ENCODE measurements at places on chromosomes 6 and 20. TPM values are rescaled to one million over a fixed set of nuclear protein-coding genes. Genes with fewer than 3 reads are reported as not detected.

PBOV1 gene
- not detected for total RNA-seq

PTK7 gene
- 49.7 TPM for total RNA-seq

RTF2 gene
- 67.2 TPM for total RNA-seq

SMOC2 gene
- total RNA-seq: 0.73 TPM

DNA sequence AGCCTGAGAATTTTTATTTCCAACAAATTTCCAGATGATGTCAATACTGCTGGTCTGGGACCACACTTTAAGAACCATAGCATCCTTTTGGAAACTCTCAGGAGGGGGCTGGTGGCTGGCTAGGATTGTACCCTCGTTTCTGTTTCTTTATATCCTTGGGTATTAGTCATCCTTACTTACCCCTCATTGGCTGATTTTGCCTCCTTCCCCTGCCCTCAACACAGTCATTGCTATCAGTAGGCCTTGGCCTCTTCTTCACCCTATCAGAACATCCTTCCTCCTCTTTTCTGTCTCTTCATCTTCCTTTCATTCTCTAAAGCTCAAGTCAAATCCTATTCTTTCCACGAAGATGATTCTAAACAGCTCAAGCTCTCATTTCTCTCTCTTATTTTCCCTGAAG lies 148.5 kb downstream of the ELOVL4 start:
- H3K4me3 ChIP-seq: no peak overlapping the region
- H3K27me3 ChIP-seq: no peaks in the 10 kb centered on the region
- H3K27ac ChIP-seq: no peak overlapping the region
- no peaks in the 10 kb centered on the region for H3K4me1 ChIP-seq
- no peaks in the 10 kb centered on the region for H3K36me3 ChIP-seq
- no peak for DNase-seq

- H3K4me1 ChIP-seq: peaks cover 96% of the 10 kb centered on the region
- H3K27ac ChIP-seq: peak overlapping the region; percentile 60
- no peaks in the 10 kb centered on the region for H3K27me3 ChIP-seq
- no peak for DNase-seq
Observed at GRCh38 chr6:47496935-47497579, 19.5 kb downstream of the CD2AP start.

DNA sequence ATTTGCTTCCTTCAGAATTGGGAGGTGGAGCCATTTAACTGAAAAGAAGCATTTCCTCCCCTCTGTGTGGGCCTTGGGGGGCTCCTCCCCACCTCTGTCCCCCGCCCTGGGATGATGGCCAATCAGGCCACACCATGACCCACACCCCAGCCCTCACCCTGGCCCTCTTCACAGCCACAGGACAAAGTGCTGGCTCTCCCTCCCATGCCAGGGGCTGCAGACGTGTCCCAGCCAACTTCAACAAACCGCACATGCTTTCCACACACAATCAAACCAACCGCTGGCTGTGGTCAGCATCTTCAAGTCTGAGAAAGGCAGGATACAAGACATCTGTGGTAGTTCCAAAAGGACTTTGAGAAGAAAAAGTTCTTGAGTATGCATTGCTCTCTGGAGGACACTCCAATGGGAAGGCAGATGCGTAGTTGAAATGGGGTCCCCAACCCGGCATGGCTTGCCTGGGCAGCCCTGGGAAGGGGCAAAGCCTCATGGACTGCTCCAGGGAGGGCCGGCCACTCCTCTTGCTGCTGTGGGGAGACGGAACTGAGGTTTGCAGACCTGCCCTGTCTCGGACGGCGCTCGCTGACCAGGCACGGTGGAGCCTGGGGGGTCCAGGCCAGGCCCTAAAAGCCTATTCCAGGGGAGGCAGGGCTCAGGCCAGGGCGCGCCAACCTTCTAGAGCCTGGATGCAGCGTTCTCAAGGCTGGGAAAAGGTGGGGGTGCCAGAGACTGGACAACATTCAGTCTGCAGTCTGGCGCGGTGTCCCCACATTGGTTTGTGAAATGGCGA lies 12.2 kb downstream of the TTLL2 start:
- no peaks in the 10 kb centered on the region for H3K36me3 ChIP-seq
- no peak overlapping the region for H3K27ac ChIP-seq
- no peaks in the 10 kb centered on the region for H3K27me3 ChIP-seq
- H3K4me1 ChIP-seq: no peaks in the 10 kb centered on the region
- no peak overlapping the region for H3K4me3 ChIP-seq

- no peak overlapping the region for H3K4me3 ChIP-seq
- H3K4me1 ChIP-seq: no peaks in the 10 kb centered on the region
- DNase-seq: no peak
Observed at GRCh38 chr6:144619966-144620365, 334.8 kb downstream of the UTRN start.

GRCh38 chr6:56532766-56533551 lies 109.7 kb downstream of the DST start:
- DNase-seq: no peak
- peaks cover 11% of the 10 kb centered on the region for H3K4me1 ChIP-seq
- no peak overlapping the region for H3K4me3 ChIP-seq
- H3K27me3 ChIP-seq: no peaks in the 10 kb centered on the region
- H3K27ac ChIP-seq: no peak overlapping the region

DNA sequence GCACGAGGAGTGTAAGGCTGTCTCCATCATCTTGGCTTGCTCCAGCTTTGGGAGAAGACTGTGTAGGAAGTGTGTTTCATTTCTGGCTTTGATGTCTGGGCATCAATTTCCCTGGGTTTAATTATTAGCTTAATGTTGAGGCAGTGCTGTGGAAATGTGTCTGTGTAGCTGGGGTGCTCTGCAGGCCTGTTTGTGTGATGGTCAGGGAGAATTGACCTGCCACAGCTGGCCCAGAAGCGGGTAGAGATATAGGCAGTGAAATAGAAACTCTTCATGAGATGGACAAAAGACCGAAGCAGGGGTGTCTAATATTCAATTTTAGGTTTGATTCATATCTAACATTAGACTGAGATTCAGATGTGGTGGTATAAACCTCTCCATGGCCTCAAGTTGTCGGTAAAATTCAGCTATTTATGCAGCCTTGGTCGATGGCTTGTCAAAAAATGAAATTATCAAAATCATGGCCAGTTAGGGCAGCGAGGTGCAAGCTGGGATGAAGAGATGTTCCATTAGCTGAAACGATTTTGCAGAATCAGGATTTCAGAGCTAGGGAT lies 95.3 kb upstream of the SNX9 start:
- no peaks in the 10 kb centered on the region for H3K36me3 ChIP-seq
- H3K4me3 ChIP-seq: no peak overlapping the region
- peaks cover 21% of the 10 kb centered on the region for H3K4me1 ChIP-seq
- DNase-seq: peak; percentile 3
- no peaks in the 10 kb centered on the region for H3K27me3 ChIP-seq

- no peak overlapping the region for H3K27ac ChIP-seq
- no peaks in the 10 kb centered on the region for H3K27me3 ChIP-seq
- peaks cover under 1% of the 10 kb centered on the region for H3K4me1 ChIP-seq
- peaks cover 5% of the 10 kb centered on the region for H3K36me3 ChIP-seq
Observed at GRCh38 chr6:144753023-144753705, 468.0 kb downstream of the UTRN start.

GRCh38 chr6:34516391-34517324 lies 39.5 kb downstream of the SPDEF start:
- H3K27me3 ChIP-seq: peaks cover 86% of the 10 kb centered on the region
- H3K27ac ChIP-seq: no peak overlapping the region
- no peak for DNase-seq
- H3K36me3 ChIP-seq: no peaks in the 10 kb centered on the region
- H3K4me3 ChIP-seq: no peak overlapping the region
- H3K4me1 ChIP-seq: no peaks in the 10 kb centered on the region

DNA sequence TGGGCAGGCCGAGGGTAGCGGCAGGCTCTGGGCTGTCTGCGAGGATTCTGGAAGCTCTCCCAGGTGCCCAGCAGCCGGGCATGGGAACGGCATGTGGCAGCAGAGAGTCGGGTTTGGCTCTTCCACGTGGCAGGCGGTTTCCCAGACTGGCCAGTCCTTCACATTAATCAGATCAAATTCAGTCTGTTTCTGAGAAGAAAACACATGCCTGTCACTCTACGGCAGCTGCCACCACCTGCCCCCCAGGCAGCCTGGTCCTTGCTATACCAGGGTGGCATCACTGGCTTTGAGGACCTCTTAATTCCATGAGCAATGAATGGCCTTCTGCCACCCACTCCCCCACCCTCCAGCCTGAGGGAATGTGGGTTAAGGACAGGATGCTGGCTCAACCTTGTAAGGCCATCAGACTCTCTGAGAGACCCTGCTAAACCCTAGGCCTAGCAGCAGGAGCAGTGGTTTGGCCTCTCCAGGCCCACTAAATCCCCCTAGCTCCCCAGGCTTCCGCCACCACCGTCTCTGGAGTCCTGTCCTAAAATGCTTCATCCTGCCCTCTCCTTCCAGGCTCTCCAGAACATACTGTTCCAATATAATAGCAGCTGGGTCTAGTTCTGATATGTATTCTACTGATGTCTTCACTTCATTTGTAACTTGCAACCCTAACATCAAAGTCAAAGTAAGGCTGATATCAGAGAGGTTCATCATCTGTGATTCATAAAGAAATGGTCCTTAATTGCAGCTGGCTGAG lies 47.8 kb downstream of the PLCG1 start:
- H3K36me3 ChIP-seq: no peaks in the 10 kb centered on the region
- no peaks in the 10 kb centered on the region for H3K27me3 ChIP-seq
- no peak overlapping the region for H3K27ac ChIP-seq
- no peak overlapping the region for H3K4me3 ChIP-seq
- no peaks in the 10 kb centered on the region for H3K4me1 ChIP-seq
- DNase-seq: no peak

DNA sequence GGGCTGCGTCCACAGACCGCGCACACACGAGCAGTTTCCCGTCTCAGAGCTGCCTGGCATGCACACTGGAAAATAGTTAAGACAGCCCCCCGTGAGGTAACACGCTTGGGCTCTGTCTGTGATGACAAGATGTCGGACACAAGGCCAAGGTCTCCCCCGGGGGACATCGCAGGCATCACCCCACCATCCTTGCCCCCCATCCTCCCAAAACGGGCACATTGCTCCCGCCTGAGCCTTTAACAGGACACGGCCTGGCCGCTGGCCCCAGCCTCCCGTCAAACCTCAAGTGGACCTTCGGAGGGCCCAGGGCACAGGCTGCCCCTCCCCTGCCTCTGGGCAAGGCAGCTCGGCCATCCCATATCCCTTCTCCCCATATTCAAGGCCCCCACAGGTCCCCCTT lies 5.6 kb downstream of the KCNQ2 start:
- H3K4me3 ChIP-seq: no peak overlapping the region
- no peaks in the 10 kb centered on the region for H3K36me3 ChIP-seq
- H3K27me3 ChIP-seq: peaks cover 98% of the 10 kb centered on the region
- H3K27ac ChIP-seq: no peak overlapping the region

DNA sequence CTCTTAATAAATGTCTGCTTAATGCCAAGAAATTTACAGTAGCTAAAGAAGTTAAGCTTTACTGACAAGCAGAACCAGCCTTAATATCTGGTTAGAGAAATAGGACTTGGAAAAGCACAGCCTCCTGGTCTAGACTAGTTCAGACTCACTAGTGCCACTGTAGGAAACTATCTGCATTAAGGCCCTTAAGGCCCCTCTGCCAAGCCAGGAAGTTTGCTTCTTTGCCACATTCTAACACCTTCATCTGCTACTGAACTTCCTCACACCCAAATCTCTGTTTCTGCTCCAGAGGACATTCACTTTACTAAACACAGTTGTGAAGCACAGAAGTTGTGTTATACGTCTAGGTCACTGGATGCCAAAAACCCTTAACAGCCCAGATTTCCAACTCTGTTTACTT lies 302.8 kb downstream of the BTBD9 start:
- peak overlapping the region; percentile 96 for H3K27ac ChIP-seq
- DNase-seq: no peak
- no peak overlapping the region for H3K4me3 ChIP-seq
- no peaks in the 10 kb centered on the region for H3K36me3 ChIP-seq

DNA sequence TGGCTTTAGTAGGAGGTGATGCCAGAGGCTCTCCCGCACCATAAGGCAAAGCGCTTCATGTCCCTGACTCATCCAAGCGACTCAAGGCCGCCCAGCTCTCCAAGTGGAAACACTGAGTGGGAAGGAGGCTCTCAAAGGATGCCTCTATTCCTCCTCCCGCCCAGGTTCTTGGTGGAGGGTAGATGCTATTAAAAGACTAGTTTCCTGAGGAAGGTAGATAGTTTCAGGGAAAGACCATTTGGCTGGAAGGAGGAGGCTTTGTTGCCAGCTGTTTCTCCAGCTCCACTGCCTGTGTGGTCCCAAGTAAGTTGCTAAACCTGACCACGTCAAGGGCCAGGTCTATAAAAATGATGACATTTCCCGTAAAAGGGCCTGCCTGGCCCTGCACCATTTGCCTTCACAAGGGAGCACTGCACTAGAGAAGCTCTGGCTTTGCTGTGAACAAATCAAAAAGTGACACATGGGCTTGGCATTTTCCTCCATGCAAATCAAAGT lies 48.2 kb downstream of the GMDS start:
- H3K27ac ChIP-seq: no peak overlapping the region
- H3K36me3 ChIP-seq: no peaks in the 10 kb centered on the region

GRCh38 chr6:30495993-30496392 lies 6.7 kb downstream of the HLA-E start:
- peaks cover 34% of the 10 kb centered on the region for H3K36me3 ChIP-seq
- no peaks in the 10 kb centered on the region for H3K27me3 ChIP-seq
- no peak for DNase-seq

- peaks cover 5% of the 10 kb centered on the region for H3K36me3 ChIP-seq
- no peak overlapping the region for H3K27ac ChIP-seq
- H3K4me3 ChIP-seq: no peak overlapping the region
- H3K4me1 ChIP-seq: peaks cover 10% of the 10 kb centered on the region
- no peaks in the 10 kb centered on the region for H3K27me3 ChIP-seq
Observed at GRCh38 chr6:3139090-3139903, 18.0 kb downstream of the TUBB2A start.

DNA sequence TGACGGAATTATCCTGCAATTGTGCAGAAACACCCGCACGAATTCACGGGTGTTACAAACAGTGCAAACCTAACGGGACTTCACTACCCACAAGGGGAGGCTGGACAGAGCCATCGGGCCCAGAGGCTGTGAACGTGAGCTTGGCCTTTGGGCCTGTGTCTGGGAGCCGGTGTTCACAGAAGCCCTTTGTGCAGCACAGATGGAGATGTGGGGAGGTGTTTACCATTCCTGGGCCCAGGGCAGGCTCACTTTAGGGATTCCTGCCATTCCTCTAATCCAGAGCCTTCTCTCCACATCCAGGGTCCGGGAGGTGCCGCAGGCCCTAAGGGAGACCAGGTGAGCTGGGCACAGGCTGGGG lies 15.0 kb downstream of the COL9A3 start:
- H3K27me3 ChIP-seq: peaks cover 24% of the 10 kb centered on the region
- peaks cover 8% of the 10 kb centered on the region for H3K36me3 ChIP-seq
- peaks cover 22% of the 10 kb centered on the region for H3K4me1 ChIP-seq
- H3K27ac ChIP-seq: no peak overlapping the region
- no peak for DNase-seq
